ENCODE measurements at places on chromosomes 2 and 18.

- no peak for DNase-seq
Observed at GRCh38 chr2:121722479-121722878, 14.2 kb downstream of the NIFK start.

DNA sequence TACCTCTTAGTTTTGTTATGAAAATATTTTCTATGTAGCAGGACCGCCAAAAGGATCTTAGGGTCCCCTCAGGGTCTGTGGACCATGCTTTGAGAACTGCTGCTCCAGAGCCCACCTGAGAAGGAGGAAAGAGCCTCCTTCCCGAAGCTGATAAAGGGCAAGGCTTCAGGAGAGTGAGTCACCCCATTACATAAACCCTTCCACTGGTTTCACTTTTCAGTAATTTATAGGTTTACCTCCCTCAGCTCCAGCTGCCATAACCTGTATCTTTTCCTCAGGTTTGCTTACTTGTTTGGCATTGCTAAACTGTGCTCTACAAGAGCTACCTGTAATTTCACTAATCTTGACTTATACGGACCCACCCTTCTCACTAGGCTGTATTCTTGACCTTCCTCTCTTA is 6.6 kb downstream of the TTLL4 start:
- DNase-seq = no peak

GRCh38 chr2:235347691-235348090 is 146.2 kb upstream of the AGAP1 start:
- DNase-seq = no peak

- DNase-seq = no peak
Observed at GRCh38 chr2:27522400-27522945, 25.8 kb downstream of the GCKR start.

GRCh38 chr18:32732165-32732564 is 40.7 kb downstream of the KLHL14 start:
- no peak for DNase-seq

DNA sequence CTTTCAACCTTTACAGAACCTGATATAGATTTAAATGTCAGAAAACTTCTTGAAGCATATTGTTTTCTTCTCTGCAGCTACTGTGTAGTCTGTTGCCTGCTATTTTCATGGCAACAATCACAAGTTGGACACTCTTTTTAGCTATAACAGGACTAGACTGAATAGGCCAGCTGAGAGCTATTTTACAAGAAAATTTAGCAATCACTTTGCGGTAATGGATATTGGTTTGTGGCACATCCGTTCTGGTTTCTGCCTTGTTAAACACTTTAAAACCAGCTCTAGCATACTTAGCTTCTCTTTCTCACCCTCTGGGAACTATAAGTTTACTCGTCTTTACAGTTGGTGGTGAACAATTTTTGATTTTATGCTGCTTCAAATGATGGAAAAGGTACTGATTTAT is 125.7 kb downstream of the MAP2 start:
- no peak for DNase-seq

DNA sequence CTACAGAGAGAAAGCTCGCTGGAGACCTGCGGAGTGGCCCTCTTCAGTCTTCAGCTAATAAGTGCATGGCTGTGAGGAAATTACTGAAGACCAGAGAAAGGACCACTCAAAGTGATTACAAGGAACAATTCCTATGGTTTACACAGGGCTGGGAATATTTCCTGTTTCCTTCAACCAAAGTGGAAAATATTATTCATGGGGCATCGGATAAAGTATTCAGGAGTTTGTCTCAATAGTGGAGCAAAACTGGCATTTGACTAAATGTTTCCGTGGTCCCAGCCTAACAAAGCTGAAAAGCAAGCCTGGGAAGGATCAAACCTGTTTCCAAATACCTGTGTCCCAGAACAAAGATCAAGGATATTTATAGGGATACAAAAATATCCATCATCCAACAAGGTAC is 32.0 kb upstream of the CNGA3 start:
- no peak for DNase-seq

GRCh38 chr2:142200062-142200461 is 69.2 kb upstream of the LRP1B start:
- no peak for DNase-seq

GRCh38 chr18:58997811-58998337 is 133.2 kb downstream of the ZNF532 start:
- no peak for DNase-seq

GRCh38 chr18:42586601-42587000 is 528.9 kb downstream of the RIT2 start:
- no peak for DNase-seq

DNA sequence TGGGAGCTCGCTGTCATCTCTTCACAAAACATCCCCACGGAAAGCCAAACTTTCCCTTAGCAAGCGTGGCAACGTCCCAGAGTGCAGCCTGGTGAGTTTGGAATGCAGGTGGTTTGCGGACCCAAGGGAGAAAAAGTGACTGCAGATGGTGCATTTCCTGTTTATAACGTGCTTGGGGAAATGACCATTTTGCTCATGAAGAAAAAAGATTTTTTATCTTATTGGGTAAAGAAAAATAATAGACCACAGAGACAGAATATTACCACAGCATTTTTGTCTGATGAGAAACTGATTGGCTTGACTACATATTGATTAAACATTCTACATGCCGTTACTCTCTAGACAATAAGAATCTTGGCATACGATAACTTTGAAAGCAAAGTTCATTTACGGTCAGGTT is 136.5 kb downstream of the COPS8 start:
- no peak for DNase-seq

DNA sequence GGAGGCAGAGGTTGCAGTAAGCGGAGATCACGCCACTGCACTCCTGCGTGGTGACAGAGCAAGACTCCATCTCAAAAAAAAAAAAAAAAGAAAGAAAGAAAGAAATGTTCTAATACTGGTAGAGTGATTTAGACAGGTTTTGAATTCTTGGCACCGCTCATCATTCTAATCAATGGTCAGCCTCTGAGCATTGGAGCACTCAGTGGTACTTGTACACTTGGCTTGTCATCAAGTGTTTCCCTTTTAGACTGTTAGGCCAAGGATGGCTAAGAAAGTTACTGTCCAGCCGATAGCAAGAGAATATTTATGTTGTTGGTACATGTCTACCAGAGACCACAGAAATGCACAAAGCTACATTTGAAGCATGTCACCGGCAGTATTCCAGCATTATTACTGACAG is 444.1 kb upstream of the RAB12 start:
- DNase-seq = no peak

DNA sequence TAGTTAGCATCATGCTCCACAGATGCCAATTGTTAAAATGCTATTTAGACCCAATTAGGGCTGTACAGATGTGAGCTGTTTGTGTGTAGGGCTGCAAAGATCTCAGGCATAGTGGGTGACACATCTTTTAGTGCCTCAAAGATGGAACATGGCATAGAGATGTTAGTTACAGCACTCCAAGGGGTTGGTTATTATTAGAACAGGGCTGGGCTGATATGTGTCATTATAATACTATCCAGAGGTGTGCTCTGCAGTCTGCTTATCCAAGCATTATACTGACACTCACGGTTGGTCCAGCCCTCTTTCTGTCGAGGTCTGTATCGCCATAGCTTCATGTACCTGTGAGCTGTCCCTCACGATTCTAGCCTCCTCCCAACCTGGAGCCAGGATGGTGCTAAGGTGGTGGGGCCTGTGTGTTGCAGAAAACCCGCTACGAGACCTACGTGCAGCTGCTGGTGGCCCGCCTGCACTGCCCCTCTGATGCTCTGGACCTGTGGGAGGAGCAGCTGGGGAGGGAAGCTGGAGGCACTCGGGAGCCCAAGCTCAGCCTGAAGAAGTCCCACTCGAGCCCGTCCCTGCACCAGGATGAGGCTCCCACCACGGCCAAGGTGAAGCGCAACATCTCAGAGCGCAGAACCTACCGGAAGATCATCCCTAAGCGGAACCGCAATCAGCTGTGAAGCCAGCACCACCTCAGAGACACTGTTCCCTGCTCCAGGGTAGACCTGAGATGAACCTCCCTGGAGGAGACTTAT is 27.1 kb downstream of the PSD4 start:
- DNase-seq = no peak

DNA sequence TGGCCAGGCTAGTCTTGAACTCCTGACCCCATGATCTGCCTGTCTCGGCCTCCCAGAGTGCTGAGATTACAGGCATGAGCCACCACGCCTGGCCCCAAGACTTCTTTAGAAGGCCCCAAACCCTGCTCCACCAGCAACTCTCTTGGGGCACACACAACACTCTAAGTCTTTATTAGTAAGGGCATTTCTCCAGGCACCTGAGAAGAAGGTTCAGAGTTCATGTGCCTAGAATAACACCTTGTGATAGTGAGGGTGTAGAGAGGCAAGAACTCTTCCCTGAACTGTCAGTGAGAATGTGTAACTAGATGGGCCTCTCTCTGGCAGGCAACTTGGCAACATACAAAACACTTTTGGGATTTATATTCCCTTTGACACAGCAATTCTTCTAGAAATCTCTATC is 43.8 kb downstream of the SH2D6 start:
- DNase-seq = no peak

GRCh38 chr18:45680066-45680690 is 43.8 kb upstream of the SLC14A1 start:
- DNase-seq = no peak

GRCh38 chr2:230861552-230862255 is 3.0 kb upstream of the ITM2C start:
- no peak for DNase-seq

DNA sequence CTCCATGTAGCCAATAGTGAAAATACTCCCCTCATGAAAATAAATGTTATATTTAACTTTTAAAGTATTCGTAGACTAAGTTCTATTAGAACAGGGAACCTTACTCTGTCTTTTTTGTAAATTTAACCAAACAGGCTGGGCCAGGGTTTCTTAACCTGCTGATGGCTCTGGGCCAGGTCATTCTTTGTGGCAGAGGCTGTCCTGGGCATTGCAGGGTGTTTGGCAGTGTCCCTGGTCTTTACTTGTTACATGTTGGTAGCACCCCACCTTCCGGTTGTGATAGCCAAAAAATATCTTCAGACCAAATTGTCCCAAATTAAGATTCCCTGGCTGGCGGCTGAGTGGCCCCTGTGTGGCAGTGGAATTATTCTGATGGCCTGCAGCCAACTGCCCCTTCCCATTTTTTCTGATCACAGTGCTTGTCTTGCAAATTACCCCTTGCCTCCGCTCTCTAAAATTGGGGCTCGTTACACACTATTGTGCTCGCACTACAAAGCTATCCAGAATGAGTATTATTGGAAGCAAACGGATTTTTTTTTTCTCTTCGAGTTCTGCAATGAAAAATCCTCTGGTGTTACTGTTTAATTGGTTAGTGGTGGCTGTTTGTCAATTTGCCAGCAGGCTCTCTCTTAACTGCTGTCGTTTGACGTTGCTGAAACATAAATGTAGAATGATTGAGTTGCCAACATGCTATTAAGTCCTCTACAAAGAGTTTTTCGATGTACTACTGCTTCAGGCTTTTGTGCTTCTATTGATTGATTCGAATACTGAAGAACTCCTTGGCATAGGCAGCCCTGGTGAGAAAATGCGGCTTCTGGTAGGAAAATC is 216.9 kb downstream of the SH3RF3 start:
- DNase-seq = no peak

GRCh38 chr2:147872967-147873366 is 28.1 kb downstream of the ACVR2A start:
- no peak for DNase-seq

GRCh38 chr2:52594026-52594425 is 1173.6 kb upstream of the CHAC2 start:
- DNase-seq = no peak

DNA sequence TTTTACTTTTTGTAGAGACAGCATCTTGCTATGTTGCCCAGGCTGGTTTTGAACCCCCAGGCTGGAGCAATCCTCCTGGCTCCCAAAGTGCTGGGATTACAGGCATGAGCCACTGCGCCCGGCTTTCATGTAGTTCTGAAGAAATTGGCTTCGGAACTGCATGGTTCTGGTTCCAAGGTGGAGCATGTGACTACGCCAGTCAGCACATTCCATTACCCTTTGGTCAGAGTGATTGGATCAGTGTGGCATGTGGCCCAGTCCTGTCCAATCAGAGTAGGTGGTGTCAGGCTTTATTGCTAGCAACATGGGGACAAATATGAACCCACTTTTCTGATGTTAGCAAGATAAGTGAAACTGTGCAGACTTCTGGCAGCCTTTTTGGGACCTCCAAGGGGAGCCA is 16.3 kb upstream of the ATOH8 start:
- no peak for DNase-seq

DNA sequence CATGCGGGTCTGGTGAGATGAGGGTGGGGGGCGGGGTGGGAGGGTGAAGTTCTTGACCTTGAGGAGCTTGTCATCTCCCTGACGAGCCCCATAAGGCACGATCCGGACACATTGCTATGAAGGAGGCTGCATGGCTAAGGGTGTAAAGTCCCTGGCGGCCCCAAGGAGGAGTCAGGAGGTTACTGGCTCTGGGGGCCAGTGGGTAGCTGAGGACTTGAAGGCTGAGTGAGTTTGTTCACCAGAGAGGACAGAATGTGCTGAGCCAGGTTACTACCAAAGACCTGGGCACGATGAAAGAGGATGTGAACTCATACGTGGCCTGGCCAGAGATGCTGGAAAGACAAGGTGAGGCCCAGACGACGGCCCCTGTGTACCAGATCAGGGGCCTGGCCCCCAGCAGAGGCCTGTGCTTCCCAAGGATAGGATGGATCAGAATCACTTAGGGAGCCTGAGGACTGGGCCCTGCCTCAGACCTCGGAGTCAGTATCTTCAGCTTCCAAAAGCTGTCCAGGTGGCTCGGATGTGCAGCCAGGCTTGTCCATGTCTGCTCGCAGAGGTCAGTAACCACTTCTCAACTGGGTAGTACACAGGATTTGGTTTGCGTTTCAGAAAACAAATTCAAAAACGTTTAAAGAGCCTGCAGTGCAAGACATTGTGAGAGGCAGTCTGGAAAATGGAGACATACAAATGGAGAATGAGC is 110.9 kb downstream of the RNF144A start:
- DNase-seq = no peak

DNA sequence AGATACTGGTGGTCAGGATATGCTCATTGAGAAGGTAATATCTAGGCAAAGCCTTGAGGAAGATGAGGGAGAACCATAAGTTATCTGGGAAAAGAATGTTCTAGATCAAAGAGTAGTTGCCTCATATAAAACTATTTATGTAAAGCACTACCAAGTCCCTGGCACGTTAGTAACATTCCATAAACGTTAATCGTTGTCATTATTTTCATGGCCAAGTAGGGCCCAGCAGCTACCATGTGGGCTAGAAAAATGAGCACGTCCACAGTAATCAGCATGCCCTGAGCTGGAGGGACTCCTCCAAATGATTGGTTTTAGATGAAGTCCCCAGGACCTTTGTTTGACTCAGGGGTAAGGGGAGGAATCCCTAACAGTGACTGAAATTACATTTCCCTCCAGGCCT is 32.7 kb upstream of the AFTPH start:
- DNase-seq = no peak

DNA sequence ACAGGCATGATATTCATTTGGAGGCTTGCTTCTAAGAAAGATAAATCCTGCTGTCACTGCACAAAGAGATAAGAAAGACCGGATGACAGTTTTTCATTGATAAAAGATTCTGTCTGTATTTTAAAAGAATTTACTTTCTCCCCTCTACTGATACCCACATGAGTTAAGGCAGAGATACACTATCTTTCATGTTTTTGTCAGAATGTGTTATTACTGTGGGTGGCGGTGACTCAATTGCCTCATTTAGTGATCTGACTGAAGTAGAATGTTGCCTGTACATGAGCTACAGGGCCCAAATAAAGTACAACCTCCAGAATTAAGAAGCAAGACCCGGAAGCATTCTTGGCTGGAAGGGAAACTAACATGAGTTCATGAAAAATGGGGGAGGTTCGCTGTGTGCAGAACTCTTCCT is 480.0 kb downstream of the SLC4A3 start:
- no peak for DNase-seq
